ENCODE measurements at places on chromosomes 4 and X.

- DNase-seq = no peak
Observed at GRCh38 chr4:105162123-105162796, 15.6 kb downstream of the TET2 start.

DNA sequence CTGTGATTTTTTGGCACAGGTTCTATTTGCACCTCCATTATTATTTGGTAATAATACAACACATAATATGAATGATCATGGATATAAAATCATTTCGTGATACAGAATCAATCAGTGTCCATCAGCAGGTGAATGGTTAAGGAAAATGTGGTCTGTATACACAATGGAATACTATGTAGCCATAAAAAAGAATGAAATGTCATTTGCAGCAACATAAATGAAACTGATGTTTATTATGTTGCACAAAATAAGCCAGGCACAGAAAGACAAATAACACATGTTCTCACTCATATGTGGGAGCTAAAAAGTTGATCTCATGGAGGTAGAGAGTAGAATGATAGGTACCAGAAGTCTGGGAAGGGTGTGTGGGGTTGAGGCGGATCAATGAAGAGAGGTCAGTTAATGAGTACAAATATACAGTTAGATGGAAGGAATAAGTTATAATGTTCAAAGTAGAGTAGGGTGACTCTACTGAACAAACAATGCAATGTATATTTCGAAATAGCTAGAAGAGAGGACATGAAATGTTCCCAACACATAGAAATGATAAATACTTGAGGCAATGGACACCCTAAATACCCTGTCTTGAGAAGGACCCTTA lies 1.1 kb upstream of the SMARCA1 start:
- no peak for DNase-seq

- DNase-seq = no peak
Observed at GRCh38 chr4:38195486-38195885, 235.3 kb downstream of the PTTG2 start.

GRCh38 chrX:130173190-130173895 lies 1.6 kb downstream of the RAB33A start:
- peak; percentile 68 for DNase-seq

GRCh38 chr4:123836851-123837595 lies 440.4 kb downstream of the SPRY1 start:
- DNase-seq = no peak

DNA sequence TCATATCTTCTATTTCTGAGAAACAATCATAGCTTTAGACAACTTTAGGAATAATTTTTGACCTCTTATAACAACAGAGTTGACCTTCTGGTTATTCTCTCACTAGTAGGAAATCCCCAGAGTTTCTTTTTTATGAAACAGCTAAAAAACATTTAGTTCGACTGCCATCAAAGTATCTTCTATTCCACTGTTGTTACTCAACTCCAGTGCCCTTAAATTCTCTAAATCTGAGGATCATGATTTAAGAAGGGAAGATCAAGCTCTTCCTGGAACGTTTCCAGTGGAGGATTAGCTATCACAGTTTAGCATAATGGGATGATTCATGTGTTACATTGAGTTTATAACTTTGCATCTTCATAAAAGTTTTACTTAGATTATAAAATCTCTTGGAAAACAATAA lies 134.9 kb upstream of the VEGFC start:
- DNase-seq = no peak

- DNase-seq = no peak
Observed at GRCh38 chrX:14359316-14359715, 170.0 kb upstream of the GLRA2 start.

- DNase-seq = no peak
Observed at GRCh38 chrX:133892337-133892736, 93.1 kb downstream of the GPC3 start.

- DNase-seq = no peak
Observed at GRCh38 chr4:14404730-14405129, 597.6 kb upstream of the CPEB2 start.

DNA sequence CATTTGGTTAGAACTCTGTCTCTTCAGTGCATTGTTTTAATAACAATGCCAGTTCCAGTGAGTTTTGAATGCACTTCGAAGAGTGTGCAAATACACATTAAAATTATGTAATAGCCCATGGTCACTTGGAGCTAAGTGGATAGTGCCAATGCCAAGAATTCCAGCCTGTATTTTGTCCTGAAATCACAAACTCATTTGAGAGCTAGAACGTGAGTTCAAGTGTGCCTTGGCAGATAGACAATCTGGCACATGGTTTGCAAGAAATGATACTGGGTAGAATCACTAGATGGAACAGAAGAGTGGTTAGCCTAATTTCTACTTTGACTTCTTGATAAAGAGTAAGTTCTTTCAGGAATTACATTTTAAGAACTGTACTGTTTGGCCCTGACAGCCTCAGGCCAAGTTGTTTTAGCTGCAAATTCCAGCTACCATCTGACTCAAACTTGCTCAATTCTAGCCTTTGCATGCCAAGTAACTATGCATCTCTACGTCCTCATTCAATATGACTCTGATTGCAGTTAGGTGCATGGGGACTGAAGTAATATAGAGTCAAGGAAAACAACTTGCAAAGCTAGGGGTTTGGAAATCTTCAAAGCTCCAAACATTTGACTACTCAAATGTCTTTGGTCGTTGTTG lies 131.9 kb upstream of the SMIM31 start:
- DNase-seq = no peak

DNA sequence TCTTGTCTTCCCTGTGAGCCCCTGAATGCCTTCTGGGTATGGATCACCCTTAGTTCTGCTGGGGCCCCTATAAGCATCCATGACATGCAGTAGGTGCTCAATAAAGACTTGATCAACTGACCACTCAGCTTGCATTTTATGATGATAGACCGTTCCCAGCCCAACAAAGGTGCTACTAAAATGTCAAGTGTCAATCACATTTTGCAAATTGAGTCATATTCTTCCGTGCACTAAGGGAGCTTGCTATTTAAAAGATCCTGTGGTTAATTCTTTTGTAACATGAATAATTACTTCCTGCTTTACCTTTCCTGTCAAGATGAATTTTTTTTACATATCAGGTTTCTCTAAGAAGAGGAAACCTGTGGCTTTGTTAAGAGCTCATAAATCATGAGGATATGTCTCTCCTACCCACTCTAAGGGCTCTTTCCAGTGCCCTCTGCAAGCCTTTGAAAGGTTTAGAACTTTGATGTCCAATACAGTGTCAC lies 47.6 kb downstream of the SH3KBP1 start:
- DNase-seq = no peak

DNA sequence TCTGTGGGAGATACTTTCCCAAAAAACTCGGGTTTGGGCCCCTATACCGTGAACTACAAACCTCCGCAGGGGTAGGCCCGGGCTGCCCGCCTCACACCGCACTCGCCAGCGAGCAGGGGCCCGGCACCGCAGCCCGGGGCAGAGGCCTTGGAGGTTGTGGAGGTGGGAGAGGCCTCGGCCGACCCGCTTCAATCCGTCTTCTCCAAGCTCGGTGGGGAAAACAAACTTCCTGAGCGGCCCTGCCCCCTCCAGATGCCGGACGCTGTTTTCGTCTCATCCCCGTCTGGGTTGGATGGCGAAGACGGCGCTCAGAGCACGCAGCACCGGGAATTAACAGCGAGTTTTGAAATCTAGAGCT lies 442 bp upstream of the MCUB start:
- DNase-seq = peak; percentile 62

GRCh38 chr4:114205261-114205660 lies 225.8 kb upstream of the ARSJ start:
- no peak for DNase-seq

DNA sequence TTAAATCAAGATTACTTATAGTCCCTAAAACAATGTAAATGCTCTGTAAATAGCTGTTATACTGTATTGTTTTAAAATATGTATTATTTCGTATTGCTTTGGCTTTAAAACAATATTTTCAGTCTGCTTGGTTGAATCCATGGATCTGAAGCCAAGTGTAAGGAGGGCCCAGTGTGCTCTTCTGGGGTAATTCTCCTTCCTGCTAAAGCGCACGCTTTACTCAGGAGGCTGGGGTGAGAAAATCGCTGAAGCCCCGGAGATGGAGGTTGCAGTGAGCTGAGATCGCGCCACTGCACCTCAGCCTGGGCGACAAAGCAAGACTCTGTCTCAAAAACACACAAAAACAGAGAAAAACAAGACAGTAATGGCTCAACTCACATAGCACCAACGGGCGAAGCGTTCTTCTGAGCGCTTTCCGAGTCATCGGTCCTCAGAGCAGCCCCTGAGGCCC lies 391 bp upstream of the IDUA start:
- DNase-seq = no peak

GRCh38 chrX:70664726-70665125 lies 220.1 kb downstream of the DLG3 start:
- peak; percentile 9 for DNase-seq

- DNase-seq = peak; percentile 99
Observed at GRCh38 chr4:139301113-139301820, at the start of gene NAA15. NAA15 (plus strand) TSS chr4:139301505; CDS start chr4:139301778, 273 bp downstream.

GRCh38 chr4:72319601-72320021 lies 249.4 kb downstream of the ADAMTS3 start:
- DNase-seq = peak; percentile 7

Data from activated CD4-positive, alpha-beta T cell treated with anti-CD3 and anti-CD28 coated beads for 36 hours (primary cell).